Endothelial cell of umbilical vein (primary cell): ENCODE measurements at places on chromosomes 7 and 10. TPM values are rescaled to one million over a fixed set of nuclear protein-coding genes. Genes with fewer than 3 reads are reported as not detected.

Gene MUC3A
- not detected in 2 replicates for total RNA-seq

Gene CCL24
- total RNA-seq: not detected in 2 replicates

Gene THNSL1
- 1.9 and 2.1 TPM in 2 replicates for total RNA-seq

Gene GALNT17
- not detected in 2 replicates for total RNA-seq

Gene LOXL4
- 0.92 and 1.4 TPM in 2 replicates for total RNA-seq

GRCh38 chr10:2145926-2146478 is 408.7 kb upstream of the ADARB2 start:
- no peak for DNase-seq
- H3K36me3 ChIP-seq: no peaks in the 10 kb centered on the region
- no peaks in the 10 kb centered on the region for H3K4me1 ChIP-seq

DNA sequence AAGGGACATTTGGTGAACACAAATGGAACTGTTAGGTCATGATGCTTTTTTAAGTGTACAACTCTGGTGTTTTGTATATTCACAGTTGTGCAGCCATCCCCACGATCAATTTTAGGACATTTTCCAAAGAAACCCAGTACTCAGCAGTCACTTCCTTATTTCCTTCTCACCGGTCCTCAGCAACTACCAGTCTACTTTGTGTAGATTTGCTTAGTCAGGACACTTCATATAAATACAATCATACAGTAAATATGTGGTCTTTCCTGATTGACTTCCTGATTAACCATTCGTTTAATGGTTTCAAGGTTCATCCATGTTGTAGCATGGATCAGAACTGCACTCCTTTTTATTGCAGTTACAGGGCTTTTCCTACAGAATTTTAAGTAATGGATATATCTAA is 14.4 kb downstream of the SGPL1 start:
- H3K27ac ChIP-seq: no peak overlapping the region
- no peak overlapping the region for H3K4me3 ChIP-seq
- peaks cover 3% of the 10 kb centered on the region for H3K36me3 ChIP-seq
- peaks cover 33% of the 10 kb centered on the region for H3K4me1 ChIP-seq

- no peaks in the 10 kb centered on the region for H3K27me3 ChIP-seq
- no peak overlapping the region for H3K4me3 ChIP-seq
- DNase-seq: no peak
- no peak overlapping the region for H3K27ac ChIP-seq
- no peaks in the 10 kb centered on the region for H3K4me1 ChIP-seq
Measured at GRCh38 chr10:105494944-105495343, 853.9 kb downstream of the SORCS3 start.

DNA sequence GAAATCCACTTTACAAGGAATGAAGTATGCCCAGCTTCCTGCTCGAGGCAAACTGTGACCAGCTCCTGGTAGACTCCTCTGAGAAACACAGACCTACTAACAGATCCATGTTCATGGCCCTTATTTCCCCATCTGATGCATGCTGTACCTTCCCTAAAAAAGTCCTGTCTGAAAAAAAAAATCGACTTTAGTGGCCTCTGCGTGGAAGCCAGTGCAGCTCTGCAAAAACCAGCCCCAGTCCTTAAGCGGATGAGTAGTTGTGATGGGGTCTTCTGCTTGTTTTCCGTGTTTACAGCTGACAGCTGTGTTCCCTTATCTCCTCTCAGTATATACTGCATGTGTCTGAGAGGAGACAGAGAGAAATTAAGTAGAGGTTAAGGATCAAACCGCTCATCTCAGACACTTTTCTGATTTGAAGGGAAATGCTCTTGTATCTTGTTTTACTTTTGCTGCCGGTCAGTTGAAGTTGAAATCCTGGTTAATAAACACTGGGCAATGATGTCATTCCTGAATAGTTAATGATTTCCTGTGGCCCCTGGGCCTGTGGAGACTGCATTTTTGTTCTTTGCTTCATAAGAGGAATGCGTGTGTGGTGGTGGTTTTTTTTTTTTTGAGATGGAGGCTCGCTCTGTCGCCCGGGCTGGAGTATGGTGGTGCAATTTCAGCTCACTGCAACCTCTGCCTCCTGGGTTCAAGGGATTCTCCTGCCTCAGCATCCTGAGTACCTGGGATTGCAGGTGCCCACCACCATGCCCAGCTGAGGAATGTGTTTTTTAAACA is 67.6 kb downstream of the DOCK1 start:
- H3K27ac ChIP-seq: peak overlapping the region; percentile 80
- H3K27me3 ChIP-seq: no peaks in the 10 kb centered on the region
- no peaks in the 10 kb centered on the region for H3K36me3 ChIP-seq
- H3K4me1 ChIP-seq: peaks cover 21% of the 10 kb centered on the region

DNA sequence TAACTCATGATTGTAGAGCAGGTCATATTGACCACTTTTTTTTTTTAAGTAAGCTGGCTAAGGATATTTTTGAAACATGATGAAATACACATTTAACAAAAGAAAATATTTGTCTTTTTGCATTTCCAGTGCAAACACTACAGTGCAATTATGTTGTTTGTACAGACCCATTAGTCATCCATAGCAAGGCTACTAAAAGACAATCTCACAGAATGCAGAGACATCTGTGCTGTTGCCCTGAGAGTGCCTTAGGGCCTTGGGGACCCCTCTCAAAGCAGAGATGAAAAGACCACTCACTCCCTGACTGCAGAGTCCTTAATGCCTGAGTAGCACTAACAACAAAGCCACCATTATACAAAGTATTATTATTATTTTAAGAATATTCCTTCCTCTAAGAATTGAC is 104.5 kb downstream of the NRCAM start:
- no peaks in the 10 kb centered on the region for H3K27me3 ChIP-seq
- peaks cover 7% of the 10 kb centered on the region for H3K4me1 ChIP-seq
- no peaks in the 10 kb centered on the region for H3K36me3 ChIP-seq
- peak; percentile 10 for DNase-seq

DNA sequence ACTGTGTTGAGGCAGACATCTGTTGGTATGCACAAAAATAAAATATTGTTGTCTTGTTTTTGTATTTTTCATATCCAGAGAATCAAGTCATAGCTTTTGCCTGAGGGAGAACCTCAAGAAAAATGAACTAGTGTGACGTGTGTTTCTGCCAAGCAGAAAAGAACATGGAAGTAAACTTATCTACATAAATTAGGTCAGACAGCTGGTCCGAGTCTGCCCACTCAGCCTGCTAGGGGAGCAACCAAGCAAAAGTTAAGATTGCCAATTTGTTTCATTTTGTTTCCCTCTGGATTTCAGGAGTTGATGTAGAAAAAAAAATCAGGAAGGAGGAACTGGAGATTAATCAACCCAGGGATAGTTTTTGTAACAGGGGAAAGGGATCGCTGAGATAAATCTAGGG is 572.4 kb upstream of the LRRTM3 start:
- no peaks in the 10 kb centered on the region for H3K36me3 ChIP-seq
- H3K27me3 ChIP-seq: no peaks in the 10 kb centered on the region
- DNase-seq: no peak
- no peaks in the 10 kb centered on the region for H3K4me1 ChIP-seq
- no peak overlapping the region for H3K27ac ChIP-seq
- no peak overlapping the region for H3K4me3 ChIP-seq
